ENCODE measurements at places on chromosomes 4 and X.

DNA sequence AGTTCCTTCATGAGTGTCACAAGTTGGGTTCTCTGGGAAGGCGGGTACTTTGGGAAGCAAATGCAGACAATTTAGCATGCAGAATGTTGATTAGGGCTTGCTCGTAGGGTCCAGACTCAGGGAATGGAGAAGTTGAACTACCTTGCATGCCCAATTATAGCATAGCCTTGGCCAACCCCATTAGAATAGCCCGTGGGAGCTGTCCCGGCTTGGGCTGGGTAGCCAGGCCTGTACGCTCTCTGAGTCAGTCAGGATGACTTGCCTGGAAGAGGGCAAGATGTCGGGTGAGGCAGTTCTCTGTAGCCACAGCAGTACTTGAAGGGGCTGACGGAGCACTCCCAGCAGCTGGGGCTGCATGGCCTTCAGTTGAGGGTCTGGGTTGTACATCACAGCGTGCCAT, 19.5 kb downstream of the KIAA0232 start:
- no peak for DNase-seq

GRCh38 chr4:64784125-64784524, 374.9 kb upstream of the TECRL start:
- DNase-seq, result no peak

DNA sequence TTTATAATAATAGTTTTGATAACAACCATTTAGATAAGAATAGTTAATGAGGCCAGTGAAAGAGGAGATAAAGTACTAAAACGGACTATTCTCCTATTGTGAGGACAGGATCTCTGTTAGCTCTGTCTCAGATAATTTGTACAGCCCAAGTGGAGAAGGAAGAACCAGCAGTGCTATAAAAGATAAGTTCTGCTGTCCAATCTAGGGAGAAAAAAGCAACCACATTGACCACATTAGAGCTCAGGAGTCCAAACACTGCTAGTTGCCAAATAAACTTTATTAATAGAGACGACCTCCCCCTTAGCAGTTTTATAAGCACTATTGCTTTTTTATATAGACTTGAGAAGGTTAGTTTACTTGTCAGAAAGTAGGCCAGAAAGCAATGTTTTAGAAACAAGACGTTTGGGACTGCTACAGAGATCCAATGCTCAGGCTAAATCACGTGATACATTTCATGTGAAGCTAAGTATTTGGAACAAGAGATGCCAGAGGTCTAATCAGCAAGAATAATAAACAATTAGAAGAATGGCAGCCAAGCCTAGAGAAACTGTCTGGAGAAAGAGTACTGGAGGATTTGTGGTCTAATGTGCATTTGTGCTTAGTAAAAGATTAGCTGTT, 15.9 kb downstream of the IL15 start:
- no peak for DNase-seq

DNA sequence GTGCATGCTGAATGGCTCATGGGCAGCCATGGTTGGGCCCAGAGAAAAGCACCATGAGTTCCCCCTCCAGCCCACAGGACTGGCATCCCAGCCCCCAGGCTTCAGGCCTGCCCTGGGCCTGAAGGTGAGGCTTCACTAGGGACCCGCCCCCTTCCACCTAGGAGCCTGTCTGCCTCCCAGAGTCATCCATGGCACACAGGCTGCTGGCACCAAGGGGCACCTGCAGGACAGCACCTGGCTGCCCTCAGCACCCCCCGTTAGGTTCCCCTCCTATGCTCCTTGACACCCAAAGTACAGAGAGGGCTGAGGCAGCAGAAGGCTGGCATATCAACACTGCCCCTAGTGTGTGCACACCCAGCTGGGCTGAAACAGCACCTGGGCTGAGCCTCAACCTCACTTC, 566.7 kb upstream of the PCDH7 start:
- DNase-seq, result no peak

Measured in sigmoid colon (tissue), 7 donors.